Ascending aorta (tissue), 2 donors: ENCODE measurements at places on chromosomes 3 and 15.

GRCh38 chr3:124851136-124851535 lies 36.0 kb downstream of the ITGB5 start:
- DNase-seq = peak; percentile 34

DNA sequence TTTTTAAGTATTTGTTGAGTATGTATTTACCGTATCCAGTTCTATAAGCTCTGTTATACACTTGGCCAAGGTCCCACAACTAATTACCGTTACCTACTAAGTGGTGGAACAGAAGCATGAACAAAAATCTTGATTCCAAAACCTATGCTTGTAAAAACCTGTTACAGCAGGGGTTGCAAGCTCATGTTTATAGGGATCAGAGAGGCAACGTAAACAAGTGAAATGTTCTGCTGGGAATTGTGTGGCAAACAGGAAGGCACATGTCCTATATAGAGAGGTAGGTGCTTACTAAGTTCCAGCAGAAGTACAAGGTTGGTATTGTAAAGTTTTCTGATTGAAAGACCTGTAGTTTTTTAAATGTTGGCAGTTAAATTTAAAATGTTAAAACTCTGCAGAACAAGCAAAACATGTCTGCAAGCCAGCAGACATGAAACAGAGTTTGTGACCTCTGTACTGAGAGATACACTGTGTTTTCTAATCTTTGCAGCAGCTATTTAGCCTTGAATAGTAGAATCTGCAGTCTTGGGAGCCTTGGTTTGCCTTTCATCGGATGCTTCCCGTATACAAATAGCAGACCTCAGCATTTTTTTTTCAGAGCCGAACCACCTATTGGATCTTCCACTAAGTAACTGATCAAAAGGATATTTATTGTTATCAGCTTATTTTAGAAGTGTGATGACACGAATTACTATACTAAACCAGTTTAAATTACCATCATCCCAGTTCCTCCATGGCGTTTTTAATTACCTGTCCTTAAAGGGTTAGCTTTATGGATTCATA lies 11.4 kb downstream of the IREB2 start:
- no peak for DNase-seq

DNA sequence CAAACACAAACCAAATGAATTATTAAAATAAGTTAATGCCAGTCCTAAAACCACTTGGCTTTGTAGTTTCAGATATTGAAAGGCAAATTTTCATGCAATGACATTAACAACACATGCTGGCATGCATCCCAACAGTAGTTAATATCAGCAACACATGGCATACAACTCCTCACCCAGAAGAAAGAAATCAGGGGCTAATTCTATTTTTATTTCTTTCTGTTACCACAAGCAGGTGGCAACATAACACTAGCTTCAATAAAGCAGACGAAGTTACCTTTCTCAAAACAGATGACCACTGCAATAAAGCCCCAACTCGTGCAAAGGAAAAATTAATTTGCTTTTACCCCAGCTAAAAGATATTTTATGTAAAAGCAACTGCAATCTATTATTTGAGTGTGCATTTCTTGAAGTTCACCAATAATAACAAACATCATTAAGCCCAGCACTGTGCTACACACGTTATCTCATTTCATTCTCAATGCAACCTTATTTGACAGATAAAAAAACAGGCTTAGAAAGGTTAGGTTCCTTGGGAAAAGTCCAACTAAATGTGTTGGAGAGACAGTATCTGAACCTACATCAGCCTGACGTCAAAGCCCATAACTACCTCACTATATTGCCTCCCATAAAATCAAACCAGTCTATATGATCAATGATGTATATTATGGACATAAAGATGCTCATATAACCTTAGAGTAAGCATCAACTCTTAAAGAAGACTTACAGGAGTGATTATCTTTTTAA lies 2.8 kb downstream of the TOP2B start:
- DNase-seq = no peak

- DNase-seq = no peak
Measured at GRCh38 chr3:78738833-78739232, 1029.0 kb downstream of the ROBO1 start.

DNA sequence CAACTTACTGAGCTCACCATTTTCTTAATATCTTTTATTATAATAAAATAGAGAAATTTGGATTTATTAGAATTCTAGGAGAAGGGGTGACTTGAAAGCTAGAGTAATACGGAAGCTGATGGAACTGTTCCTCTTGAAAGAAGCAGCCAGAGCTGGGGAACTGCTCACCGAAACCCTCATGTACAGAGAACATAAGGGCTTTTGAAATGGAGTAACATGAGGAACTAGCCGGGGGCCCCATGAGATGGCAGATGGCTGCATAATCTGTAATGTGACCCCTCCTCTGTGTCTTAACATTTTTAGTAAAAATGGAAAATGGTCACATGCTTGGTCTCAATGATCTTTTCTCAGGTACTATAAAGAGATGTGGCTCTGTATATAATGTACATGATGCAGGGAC lies 15.7 kb upstream of the DYNC1LI1 start:
- no peak for DNase-seq
